ENCODE measurements at places on chromosomes 13 and 19.

DNA sequence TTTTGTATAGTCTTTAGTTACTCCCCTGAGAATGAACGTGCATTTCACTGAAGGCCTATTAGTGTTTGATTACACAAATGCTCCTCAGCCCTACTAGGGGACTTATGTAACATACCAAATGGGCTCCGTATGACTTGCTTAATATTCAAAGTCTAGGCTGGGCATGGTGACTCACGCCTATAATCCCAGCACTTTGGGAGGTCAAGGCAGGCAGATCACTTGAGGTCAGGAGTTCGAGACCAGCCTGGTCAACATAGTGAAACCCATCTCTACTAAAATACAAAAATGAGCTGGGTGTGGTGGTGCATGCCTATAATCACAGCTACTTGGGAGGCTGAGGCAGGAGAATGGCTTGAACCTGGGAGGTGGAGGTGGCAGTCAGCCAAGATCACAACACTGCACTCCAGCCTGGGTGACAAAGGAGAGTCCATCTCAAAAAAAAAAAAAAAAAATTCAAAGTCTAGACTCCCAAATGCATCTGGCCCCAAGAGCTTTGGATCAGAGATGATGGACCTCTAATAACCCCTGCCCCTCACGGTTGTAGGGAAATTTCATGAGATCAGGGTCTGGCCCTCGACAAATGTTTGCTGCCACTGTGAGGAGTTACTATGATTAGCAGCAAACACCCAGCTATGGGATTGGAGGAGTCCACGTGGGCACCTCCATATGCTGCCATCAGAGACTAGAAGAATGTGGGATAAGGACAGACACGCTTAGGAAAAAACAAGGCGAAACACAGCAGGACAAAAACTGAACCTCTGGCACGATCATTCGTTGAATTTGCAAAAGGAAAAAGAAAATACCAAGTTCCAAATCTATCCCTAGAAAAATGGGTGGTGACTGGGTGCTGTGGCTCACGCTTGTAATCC, 4.6 kb downstream of the FBXO17 start:
- DNase-seq, result no peak

- DNase-seq, result no peak
Measured at GRCh38 chr13:40433577-40433976, 232.9 kb downstream of the FOXO1 start.

GRCh38 chr13:85896516-85897450, 97.6 kb upstream of the SLITRK6 start:
- peak; percentile 30 for DNase-seq

DNA sequence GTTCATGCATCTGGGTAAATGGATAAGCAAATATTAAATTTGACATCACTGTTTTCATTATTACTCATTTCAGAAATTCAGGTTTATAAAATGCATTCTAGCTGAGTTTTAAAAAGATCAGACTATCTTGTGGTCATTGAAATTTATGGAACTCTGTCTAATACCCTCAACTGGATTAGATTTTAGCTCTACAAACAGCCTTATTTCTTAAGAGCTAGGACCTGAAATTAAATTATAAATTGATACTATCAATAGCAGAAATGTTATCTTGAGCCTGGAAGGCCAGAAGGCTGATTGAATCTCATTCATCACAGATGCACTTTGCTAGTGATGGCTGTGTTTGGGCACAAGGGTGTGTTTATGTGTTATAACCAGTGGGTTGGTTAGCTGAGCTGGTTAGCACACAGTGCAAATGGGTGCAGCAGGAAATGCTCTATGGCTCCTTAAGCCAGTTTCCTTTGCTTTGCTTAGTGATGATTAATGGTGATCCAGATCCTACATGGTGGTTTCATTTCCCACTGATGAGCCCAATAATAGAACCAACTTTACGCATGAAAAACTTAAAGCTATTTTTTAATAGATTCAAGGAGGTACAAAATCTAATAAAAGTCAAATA, 310.8 kb upstream of the KLF12 start:
- DNase-seq, result no peak

- no peak for DNase-seq
Measured at GRCh38 chr13:79237981-79238380, 168.1 kb downstream of the RBM26 start.

DNA sequence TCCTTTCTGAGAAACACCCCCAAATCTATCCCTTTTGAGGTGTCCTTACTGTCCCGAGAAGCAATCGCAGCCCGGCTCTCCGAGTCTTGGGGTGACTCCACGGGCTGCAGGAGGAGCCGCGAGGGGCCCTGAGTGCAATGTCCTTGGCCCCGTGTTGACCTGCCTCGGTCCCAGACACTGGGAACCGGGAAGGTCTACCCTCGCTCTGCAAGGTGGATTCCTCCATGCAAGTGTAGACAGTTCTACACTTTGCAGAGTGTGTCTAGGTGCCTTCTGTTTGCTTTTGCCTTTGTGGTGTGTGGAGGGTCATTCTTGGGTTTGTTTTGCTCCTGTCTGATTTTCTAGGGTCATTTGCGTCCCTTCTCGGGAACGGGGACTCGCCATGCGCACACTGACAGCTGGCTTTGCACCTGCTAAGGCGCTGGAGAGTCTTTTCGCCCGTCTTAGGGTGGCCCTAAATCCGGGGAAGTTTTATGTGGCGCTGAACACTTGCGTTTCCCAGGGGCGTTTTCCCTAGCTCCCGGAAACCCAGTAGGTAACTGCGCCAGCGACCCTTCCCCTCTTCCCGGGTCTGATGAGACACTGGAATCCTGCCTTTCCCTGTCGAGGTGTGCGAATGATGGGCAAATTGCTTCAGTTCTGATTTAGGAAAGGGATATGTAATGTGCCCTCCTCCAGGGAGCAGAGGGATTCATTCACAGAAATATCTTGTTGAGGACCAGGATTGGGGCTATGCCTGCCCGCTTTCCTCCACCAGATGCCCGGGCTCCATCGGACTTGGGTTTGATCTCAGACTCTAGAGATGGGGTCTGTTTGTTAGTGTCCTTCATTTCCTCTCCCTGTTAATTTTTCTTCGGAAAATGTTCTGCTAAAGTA, 755 bp downstream of the SERTM1 start:
- no peak for DNase-seq

- no peak for DNase-seq
Measured at GRCh38 chr13:34347784-34348573, 530.0 kb downstream of the RFC3 start.

DNA sequence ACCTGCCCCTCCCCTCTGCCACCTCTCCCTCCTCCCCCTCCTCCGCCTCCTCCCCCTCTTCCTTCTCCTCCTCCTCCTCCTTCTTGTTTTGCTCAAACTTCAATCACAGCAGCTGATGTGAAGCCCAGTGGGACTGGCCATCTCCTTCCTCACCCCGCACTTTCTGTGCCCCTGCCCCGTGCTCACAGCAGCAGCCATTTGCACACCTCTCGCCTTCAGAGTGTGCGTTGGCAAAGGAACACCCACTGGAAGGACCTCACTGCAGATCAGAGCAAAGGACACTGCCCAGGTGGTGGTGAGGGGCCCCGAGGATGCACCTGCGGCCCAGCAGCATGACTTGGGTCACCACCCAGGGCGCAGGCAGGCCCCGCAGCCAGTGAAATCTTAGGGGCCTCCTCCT, 98.8 kb downstream of the SOX1 start:
- DNase-seq, result no peak

DNA sequence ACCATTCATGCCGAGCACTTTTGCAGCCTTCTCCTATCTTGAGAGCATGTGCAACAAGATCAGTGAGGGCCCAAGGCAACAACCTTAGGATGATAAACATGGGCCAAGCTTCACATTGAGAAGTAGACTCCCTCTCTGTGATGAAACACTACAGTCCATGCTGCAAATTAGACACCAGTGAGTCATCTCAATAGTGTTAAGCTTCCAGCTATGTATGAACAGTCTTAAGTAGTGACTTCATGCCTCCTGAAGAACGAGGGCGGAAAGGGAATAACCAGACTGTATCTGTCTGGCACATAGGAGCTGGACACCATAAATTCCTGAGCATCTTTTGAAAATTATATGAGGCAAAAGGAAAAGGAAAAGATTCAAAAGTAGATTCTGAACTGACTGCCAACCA, 309.9 kb upstream of the SLITRK1 start:
- no peak for DNase-seq

DNA sequence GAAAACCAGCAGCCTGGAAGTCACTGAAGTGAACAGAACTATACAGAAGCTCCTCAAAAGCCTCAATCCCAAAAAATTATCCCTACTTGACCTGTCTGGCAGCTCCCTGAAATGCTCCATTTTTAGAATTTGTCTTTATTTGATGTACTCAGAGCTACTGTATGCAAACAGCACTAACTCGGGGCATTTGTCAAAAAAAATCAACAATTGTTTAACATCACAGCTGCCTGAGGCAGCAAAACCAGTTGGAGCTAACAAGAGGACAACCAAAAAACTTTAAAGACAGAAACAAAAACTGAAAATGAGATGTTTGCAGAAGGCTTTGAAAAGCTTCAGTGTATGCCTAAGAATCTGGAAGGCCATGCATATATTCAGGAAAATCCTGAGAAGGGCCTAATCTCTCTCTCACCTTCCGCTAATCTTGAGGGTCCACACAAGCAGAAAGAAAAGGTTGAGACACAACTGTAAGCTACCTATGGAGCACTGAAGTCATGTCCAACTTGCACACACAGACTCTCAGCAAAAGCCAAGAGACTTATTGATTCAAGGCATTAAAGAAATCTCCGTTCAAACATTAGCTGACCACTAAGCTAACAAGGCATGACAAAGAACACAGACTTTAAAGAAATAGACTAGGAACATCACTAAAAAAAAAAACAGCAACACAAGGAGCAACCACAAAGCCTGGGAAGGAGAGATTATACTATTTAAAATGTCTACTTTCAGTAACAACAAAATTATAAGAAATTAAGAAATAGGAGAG, 16.1 kb downstream of the VWA8 start:
- no peak for DNase-seq

GRCh38 chr13:20435616-20436368, 89.9 kb downstream of the CRYL1 start:
- DNase-seq, result no peak

GRCh38 chr13:36436811-36437210, 4.5 kb downstream of the CCNA1 start:
- no peak for DNase-seq

DNA sequence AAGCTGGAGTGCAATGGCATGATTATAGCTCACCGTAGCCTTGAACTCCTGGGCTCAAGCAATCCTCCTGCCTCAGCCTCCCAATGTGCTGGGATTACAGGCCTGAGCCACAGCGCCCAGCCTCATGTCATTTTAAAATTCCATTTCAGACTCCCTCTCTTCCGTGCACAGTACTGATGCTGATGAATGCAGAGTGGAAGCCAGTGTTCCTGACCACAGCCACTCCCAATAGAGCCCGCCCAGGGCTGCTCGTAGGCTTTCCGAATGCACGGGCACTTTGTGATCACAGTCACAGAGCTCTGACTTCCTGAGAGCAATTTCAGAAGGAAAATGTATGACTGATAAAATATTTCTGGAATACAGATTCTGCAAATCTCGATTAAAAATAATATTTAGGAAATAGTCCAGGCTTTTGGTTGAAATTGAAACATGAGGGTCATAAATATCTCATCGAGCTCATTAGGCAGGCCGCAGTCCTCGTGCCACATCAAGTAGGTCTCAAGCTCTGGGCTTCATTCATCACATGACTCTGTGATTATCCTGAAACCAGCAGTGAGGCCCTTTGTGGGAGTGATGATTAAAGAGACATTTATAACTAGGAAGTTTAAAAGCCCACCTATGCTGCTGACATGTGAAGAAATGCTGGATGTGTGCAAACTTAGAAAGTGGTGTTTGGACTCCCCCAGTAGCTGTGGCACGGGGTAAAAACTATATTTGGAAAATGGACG, 38.9 kb upstream of the AMER2 start:
- no peak for DNase-seq

GRCh38 chr19:58474291-58474996, 1.7 kb upstream of the ZNF446 start:
- DNase-seq, result no peak

DNA sequence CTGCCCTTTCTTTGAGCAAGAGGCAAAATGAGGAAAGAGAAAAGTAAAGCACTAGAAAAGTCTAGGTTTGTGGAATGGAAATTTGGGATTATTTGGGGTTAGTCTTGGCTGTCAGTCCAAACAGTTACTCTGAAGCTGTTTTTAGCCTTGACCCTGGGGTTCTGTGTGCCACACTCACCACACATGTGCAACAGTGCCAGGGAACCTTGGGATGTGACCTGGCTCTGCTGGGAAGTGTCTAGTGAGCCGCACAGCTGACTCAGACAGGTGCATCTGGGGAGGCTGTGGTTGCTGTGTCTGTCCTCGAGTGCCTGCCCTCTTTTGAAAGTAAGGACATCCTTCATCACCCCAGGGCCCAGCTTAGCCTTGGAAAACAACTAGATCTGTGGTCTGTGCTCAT, 15.8 kb downstream of the MICOS13 start:
- DNase-seq, result no peak

DNA sequence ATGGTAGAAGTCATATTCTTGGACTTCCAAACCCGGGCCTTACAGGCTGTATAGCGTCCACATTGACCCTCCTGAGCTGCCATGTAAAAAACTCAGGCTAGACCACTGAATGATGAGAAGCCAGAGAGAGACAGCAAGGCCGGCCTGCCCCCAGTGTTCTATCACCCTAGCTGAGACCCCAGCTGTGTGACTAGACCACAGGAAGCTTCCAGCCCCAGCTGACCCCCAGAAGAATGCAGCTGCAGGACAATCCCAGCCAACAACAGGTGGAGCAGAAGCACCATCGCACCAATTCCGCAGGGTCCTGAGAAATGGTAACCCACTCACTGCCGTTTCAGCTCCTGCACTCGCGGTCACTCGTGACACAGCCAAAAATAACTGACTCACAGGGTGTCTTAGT, 2.9 kb upstream of the ATP11A start:
- no peak for DNase-seq

DNA sequence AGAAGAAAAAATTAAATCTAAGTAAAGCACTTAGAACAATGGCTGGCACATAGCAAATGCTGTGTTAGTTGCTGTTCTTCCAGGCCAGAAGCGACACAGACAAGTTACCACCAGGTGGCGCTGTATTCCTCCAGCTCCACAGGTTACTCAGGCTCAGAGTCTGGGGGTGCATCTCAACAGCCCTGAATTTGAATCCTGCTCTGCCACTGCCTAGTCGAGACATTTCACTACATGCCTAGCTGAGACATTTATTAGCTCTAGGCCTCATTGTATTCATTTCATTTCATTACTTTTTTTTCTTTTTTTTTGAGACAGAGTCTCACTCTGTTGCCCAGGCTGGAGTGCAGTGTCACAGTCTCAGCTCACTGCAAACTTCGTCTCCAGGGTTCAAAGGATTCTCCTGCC, 16.4 kb upstream of the CYP2B6 start:
- DNase-seq, result peak; percentile 75

DNA sequence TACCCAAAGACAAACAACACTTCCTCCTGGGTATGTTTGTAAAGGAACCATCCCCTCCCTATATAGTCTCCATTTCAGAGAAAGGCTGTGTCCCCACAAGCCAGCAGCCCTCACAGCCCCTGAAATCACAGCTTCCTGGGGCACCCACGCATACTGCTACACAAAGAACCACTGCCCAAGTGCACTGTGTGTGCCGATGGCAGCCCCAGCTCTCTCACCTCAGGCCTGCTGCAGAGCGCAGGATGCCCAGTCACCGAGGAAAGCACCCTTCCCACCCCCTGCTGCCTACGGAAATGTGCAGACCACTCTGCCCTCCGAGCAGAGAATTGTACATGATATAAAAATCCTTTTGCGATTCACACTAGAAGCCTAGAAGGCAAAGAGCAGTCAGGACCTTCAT, 39.4 kb downstream of the SOHLH2 start:
- DNase-seq, result no peak
